Fibroblast of mammary gland (primary cell): ENCODE measurements at places on chromosomes 3 and 15.

GRCh38 chr15:51088585-51088984 is 6.1 kb downstream of the TNFAIP8L3 start:
- no peak for DNase-seq

GRCh38 chr3:73453666-73454065 is 171.1 kb downstream of the PDZRN3 start:
- peak; percentile 55 for DNase-seq

GRCh38 chr3:166734734-166735133 is 645.4 kb downstream of the ZBBX start:
- no peak for DNase-seq

DNA sequence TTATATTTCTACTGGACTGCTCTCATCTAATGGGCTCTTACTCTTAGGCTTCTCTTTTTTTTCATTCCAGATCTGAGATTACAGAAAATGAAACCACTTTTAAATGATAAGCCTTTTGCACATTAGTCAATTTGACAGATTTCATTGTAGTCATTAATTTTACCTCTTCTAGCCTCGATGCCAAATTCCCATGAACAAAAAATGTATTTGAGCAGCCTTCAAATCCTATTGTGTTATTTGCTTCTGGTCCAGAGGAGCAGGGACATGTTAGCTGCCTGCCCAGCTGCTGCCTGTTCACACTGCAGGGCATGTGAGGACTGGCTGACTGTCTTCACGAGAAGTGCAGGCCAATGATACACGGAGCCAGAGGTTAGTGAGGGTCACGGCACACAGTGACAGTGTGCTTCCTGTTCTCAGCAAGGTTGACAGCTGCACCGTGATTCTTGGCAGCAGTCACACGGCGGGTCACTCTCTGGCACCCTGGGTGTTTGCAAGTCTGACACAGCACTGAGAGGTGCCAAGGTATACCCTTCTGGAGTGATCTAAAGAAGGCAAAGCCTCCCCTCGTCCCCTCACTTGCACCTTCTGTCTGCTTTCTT is 40.8 kb downstream of the KAT2B start:
- peak; percentile 16 for DNase-seq

- no peak for DNase-seq
Observed at GRCh38 chr3:177725165-177725564, 527.9 kb upstream of the TBL1XR1 start.

- no peak for DNase-seq
Observed at GRCh38 chr3:103169289-103169688, 734.5 kb downstream of the ZPLD1 start.

- peak; percentile 26 for DNase-seq
Observed at GRCh38 chr3:135930255-135930654, 35.3 kb upstream of the PPP2R3A start.

GRCh38 chr3:128970740-128971047 is 23.2 kb downstream of the CFAP92 start:
- DNase-seq, result no peak

GRCh38 chr3:150074697-150075416 is 104.2 kb upstream of the PFN2 start:
- DNase-seq, result no peak
